Activated CD4-positive, alpha-beta memory T cell treated with anti-CD3 and anti-CD28 coated beads, Interleukin-2, amount 10 ng/mL, durations not matched to agents 7 days and 5 days (primary cell): ENCODE measurements at places on chromosomes 16 and 17.
A peak's percentile ranks its signal among the peaks of the same experiment; 100 is the strongest.

DNA sequence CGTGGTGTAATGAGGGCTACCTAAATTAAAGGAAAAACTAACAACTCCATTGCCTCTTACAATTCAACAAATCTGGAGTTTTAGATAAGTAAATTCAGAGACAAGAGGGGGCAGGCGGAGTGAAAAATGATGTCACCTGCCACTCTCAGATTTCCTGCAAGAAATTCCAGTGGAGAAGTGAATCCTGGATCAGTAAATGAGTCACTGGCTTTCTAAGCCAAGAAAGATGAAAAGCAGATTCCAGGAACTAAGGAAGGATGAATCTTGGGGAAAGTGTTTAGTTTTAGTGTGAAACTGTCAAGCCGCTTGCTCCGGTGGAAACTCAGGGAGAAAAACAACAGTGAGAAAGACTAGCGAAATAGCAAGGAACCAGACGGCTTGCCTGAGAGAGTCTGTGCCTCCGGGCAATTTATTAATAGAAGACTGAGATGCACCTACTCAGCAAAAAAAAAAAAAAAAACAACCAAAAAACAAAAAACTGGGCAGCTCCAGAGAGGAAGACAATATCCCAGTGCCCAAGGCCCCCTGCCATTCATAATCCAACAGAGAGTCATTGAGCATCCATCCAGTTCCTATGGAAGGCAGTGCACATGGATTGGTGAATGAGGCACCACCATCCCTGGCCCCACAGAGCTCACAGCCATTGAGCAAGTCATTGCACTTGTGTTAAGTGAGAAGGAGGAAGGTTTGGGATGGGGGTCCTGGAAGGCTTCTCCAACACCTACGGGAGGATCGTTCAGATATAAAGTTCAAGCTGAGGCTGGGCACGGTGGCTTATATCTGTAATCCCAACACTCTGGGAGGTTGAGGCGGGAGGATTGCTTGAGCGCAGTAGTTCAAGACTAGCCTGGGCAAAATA is 12.1 kb upstream of the RIPOR1 start:
- DNase-seq = no peak

- no peak for DNase-seq
Measured at GRCh38 chr17:41433586-41433985, 7.2 kb downstream of the KRT38 start.

DNA sequence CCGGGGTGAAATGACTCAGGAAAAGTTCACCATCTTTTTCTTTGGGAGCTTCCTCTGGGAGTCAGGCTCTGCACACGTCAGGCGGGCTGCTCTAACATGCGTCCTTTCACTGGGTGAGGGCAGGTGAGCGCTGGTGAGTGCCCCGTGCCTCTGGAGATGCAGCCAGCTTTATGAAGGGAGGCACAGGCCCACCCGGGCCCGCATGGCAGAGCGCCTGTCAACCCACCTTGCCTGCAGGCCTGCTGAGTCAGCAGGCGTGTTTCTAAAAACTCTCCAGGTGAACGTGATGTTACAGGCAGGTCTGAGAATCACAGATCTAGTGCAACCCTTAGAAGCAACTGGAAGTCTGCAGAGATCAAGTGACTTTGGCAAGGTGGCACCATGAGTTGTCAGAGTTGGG is 18.4 kb downstream of the MAP1LC3B start:
- no peak for DNase-seq

DNA sequence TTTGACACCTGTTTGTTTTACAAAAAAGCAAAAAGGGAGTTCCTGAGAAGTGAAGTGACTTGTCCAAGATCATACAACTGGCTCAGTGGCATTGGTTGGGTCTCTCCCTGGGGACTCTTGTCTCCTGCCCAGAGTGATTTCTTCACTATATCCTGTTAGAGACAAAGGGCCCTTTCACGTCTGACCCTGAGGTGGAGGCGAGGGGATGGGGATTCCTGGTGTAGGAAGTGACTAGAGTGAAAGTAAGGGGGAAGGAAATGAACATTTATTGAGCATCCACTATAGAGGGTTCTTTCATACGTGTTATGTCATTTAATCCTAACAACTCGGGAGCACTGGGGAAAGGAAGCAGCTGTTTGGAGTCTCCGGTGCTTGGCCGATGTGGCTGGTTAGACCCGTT is 9.0 kb downstream of the ITGB3 start:
- no peak for DNase-seq

- DNase-seq = no peak
Measured at GRCh38 chr16:26701243-26701886, 365.4 kb upstream of the C16orf82 start.

DNA sequence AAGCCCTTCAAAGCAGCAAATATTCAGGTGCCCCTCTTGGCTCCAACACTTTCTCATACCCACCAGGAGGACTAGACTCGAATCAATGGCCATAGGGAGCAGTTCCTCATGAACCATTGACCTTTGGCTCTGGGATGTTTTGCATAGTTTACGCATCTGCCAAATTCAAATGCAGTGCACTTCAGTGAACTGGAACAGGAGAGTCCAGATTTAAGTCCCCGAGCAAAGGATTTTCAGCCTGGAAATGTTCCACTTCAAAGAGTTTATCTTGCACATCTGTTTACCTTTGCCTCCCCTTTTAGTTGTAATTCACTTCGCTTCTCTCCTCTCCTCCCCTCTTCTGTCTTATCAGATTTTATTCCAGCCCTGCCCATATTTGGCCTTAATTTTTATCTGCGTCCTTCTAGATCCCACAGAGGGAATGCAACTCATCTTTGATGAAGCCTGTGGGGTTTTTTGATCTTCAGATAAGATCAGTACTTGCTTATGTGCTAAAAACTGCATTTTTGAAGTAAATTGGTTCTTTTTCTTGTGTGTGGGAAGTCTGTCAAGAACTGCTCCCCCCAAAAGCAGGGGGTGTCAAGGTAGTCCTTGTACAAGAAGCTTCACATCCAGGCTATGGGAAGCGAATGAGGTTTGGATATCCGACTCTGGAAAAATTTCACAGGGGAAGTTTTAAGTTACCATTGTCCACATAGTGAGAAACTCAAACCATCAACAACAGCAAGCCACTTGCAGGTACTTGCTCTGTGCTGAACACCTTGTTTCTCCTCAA is 281.6 kb downstream of the RBFOX1 start:
- DNase-seq = no peak

DNA sequence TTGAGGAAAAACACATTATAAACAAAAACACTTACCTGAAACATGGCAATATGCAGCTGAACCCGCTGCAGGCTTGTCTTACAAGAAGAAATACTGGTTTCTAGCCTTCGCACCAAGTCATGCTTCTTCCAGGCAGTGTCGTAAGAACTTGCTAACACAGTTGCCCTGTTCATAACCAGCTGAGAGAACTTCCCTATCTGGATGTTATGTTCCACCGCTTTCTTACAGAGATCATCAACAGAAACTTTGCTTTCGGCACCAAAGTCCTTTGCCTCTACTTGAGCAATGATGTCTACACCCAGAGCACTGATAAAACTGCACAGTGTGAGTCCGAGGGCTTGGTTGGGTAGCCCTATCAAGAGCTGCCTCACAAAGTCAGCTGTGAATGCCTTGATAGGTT is 27.9 kb upstream of the ARL6IP1 start:
- DNase-seq = no peak

DNA sequence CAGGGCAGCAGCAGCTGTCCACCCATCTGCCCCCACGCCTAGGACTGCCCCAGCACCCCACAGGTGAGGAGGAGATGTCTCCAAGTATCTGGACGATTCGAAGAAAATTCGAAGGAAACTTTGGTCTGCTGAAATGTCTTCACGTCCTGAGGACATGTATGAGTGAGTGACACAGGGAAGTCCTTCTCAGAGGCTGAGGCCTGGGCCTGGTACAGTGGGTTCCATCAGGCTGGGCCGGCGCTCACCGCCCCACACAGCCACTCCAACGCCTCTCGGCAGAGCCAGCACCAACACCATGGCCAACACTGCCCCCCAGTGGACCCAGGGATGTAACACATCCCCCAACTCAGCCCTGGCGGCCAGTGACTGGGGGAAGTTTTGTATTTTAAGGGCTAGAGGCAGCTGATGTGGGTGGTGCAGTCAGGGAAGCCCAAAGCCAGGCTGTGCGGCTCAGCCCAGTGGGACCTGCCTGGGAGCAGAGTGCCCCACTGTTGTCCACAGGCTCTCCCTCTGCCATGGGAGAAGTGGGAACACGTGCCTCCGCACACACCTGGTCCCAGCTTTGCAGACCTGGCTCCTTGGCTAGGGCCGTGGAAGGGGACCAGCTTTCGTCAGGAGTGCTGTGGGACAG is 55.8 kb upstream of the FASN start:
- peak; percentile 83 for DNase-seq

DNA sequence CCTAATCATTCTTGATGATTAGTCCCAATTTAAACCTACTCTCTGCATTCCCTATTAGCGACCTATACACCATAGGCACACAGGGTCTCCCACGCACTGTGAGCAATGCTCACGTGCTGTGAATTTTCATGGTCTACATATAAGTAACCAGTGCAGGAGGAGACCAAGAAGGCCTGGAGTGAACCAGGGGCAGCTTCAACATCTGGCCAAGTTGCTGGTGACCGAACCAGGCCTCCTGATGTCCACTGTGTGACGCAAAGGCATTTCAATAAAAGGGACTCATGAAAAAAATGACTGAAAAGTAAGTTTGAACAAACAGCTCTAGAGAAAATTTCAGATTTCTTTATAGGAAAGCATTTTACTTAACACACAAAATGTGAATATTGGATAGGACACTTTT is 107.0 kb downstream of the ZFHX3 start:
- DNase-seq = no peak

- DNase-seq = no peak
Measured at GRCh38 chr17:4358154-4358553, 8.3 kb downstream of the UBE2G1 start.

- DNase-seq = no peak
Measured at GRCh38 chr17:31291820-31292219, 5.2 kb downstream of the OMG start.

- DNase-seq = no peak
Measured at GRCh38 chr17:75084039-75084660, 3.6 kb upstream of the SLC16A5 start.

DNA sequence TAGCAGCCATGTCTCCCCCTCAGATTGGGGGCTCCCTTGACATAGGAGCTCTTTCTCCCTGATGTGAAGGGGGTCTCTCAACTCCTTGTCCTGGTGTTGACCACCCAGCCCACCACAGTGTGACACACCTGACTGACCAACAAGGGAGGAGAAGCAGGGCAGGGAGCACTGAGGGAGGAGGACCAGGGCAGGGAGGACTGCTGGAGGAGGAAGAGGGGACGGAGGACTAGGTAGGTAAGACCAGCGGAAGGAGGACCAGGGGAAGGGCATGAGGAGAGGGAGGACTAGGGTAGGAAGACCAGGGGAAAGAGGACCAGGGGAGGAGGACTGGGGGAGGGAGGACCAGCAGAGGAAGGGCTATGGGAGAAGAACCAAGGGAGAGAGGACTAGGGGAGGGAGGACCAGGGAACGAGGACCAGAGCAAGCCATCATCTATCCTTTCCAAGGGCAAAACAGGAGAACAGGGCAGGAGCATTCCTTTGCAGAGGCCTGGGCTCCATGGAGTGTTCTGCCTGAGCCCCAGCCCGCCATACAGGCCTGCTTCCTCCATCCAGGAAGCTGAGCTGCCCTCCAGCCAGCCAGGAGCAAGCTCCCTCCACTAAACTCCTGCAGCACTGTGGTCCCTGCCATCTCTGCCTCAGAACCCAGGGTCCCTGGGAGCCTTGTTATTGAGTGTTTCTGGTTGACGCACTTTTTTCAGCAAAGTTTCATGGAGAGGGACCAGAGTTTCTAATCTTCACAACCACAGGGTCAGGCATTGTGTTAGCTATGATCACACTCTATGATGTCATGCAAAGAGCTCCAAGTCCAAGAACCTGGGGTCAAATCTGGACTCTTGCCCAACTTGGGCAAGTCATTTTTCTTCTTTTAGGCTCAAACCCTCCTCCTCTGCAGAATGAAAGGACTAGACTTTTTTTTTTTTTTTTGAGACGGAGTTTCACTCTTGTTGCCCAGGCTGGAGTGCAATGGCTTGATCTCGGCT is 15.4 kb upstream of the KRT17 start:
- DNase-seq = no peak

- peak; percentile 81 for DNase-seq
Measured at GRCh38 chr16:88634141-88634993, 4.0 kb upstream of the IL17C start.

DNA sequence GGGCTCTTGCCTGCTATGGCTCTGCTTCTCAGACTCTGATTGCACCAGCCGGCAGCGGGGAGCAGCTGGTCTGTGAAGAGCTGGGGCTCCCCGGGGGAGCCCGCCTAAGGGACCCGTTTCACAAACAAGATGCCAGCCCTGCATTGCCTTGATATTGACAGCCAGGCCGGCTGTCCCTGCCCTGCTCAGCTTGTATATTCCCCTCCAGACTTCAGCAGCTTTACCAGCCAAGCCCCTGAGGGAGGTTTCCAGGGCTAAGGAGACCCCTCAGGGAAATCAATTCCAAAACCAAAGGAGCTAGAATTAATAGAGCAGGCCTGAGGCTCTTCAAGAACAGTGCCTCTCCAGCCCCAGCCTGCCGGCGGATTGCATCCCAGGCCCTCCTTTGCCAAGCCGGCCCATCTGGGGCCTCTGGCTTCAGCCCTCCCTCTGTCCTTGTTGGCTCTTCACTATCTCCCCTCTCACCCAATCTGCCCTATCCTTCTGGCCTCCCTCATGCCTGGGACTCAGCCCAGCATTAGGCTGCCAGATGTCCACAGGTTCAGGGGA is 5.7 kb downstream of the CALB2 start:
- DNase-seq = no peak

DNA sequence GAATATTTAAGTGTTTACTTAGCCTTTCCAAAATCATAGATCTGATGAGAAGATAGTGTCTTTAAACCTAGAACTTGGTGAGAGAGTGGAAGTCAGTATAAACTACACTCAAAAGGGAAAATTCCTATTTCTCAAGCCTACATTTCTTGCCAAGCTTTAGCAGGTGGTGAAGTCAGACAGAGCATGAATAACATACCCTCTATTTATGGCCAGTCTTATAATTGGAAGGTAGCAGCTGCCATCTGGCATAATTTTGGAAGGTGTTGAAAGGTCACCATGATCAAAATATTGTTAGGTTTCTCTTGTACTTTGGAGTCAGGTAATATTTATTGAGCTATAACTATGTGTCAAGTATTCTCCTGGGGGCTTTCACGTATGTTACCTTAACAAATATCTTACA is 729.3 kb upstream of the KIF2B start:
- DNase-seq = no peak

GRCh38 chr16:89191033-89191900 is 9.1 kb downstream of the SLC22A31 start:
- no peak for DNase-seq

DNA sequence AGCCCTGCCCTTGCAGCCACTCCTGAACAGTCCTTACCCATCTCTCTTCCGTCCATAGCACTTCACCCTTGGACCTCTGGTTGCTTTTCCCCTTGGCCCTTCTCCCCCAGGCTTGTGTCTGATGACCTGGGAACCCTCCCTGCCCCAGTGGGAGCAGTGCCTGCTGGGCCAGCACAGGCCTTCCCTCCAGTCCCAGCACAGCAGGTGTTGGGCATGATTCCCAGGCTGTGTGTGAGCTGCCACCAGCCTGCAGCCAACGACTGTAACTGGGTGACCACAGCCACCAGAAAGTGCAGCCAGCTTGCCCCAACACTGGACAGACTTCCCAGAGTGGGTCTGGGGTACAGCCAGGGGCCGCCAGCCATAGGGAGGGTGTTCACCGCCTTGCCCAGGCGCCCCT is 30.0 kb downstream of the CRAMP1 start:
- DNase-seq = no peak

- DNase-seq = no peak
Measured at GRCh38 chr16:57244463-57244766, 644 bp upstream of the ARL2BP start.

- no peak for DNase-seq
Measured at GRCh38 chr16:86389566-86390328, 120.6 kb upstream of the FOXF1 start.
